ENCODE measurements at places on chromosomes 5 and 9. TPM values are rescaled to one million over a fixed set of nuclear protein-coding genes. Genes with fewer than 3 reads are reported as not detected.

Gene DIRAS2
- total RNA-seq, result 96.6 TPM

Gene PCDHGC4
- 25.1 TPM for total RNA-seq

Gene QRFP
- not detected for total RNA-seq

Gene CRB2
- 36.4 TPM for total RNA-seq

Gene CNTFR
- total RNA-seq, result 23.9 TPM

Gene CENPH
- 9.8 TPM for total RNA-seq

Gene ADRB2
- total RNA-seq, result 3.8 TPM

Gene CD74
- 69.4 TPM for total RNA-seq

Gene NDFIP1
- total RNA-seq, result 119 TPM

Gene BARHL1
- total RNA-seq, result not detected

Gene KIF24
- total RNA-seq, result 4.3 TPM

Gene GLT6D1
- not detected for total RNA-seq

Gene TTC1
- total RNA-seq, result 50.1 TPM

Gene OMD
- 34.4 TPM for total RNA-seq

Gene CBY3
- not detected for total RNA-seq

Gene COX7C
- total RNA-seq, result 266 TPM

Gene POC5
- total RNA-seq, result 20.4 TPM

Gene NTRK2
- 70.8 TPM for total RNA-seq

Gene ZNF474
- 0.38 TPM for total RNA-seq

Gene GPSM1
- 98.5 TPM for total RNA-seq

Gene LCN1
- total RNA-seq, result 13.0 TPM

Gene GFI1B
- total RNA-seq, result 1.4 TPM

Gene FBN2
- total RNA-seq, result 145 TPM

Gene IFNA13
- not detected for total RNA-seq

Gene SLC25A2
- total RNA-seq, result not detected

Gene SCGB3A1
- 2.2 TPM for total RNA-seq

Gene TMEM215
- total RNA-seq, result 52.2 TPM

Gene BTNL8
- total RNA-seq, result not detected

Gene TMOD1
- total RNA-seq, result 13.4 TPM
